ENCODE measurements at places on chromosomes 4 and X.
A peak's percentile ranks its signal among the peaks of the same experiment; 100 is the strongest.

- peak; percentile 72 for DNase-seq
Observed at GRCh38 chr4:83252782-83253405, 31.7 kb downstream of the COQ2 start.

DNA sequence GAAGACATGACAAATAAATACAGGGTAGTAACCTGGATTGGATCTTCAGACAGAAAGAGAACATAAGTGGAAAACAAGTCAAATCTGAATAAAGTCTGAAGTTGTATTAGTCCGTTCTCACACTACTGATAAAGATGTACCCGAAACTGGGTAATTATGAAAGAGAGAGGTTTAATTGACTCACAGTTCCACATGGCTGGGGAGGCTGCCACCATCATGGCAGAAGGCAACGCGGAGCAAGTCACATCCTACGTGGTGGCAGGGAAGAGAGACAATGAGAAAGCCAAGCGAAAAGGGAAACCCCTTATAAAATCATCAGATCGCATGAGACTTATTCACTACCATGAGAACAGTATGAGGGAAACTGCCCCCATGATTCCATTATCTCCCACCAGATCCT lies 82.8 kb downstream of the USP46 start:
- DNase-seq, result no peak

DNA sequence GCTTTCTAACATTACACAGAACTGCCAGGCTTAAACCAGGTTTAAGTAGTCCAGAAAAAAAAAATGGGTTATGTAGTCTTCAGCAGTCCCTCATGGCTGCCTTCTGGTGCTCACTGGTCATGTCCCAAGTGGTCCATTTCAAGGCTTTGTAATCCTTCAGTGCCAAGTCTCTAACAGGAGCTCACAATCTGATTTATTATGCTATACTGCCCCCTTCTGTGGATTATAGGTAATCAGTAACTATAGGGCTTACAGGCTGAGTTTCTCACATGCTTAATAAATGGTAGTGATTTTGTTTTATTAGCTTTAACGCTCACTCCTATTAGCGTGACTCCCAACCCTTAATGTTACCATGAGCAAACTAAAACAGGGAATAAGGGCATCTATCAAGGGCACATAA lies 92.5 kb upstream of the EDA2R start:
- DNase-seq, result peak; percentile 11

DNA sequence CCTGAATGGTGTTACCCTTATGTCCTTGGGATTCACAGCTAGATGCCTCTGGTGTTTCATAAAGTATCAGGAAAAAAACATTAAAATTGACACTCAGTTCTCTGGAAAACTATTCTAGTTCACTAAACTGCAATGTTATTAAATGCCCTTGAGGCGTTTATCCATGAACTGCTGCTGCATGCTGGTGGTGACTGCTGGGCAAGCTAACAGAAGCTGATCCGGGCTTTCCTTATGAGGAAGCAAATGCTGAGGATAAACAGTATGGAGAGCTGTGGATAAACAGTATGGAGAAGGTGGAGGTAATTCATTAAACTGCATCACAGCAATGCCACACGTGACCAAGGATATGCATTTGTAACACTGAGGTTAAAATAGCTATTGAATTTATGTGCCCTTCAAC lies 227.0 kb downstream of the NR3C2 start:
- no peak for DNase-seq

DNA sequence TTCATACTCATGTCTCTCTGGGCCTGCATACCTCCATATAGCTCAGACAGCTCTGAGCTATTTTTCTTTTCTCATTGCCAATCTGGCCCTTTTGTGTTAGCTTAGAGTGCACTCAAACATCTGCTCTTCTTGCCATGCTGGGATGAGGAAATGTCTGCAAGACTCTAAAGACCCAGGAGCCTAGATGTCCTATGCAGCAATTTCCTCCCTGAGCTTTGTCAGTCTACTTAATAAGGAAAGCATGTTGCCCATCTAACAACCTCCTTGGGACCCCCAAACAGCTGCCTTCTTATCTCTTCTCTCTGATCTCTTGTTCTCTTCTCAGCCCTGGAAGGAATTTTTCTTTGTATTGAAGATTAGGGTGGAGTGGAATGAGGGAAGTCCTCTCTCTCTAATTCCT lies 69.2 kb downstream of the UCHL1 start:
- DNase-seq, result no peak

DNA sequence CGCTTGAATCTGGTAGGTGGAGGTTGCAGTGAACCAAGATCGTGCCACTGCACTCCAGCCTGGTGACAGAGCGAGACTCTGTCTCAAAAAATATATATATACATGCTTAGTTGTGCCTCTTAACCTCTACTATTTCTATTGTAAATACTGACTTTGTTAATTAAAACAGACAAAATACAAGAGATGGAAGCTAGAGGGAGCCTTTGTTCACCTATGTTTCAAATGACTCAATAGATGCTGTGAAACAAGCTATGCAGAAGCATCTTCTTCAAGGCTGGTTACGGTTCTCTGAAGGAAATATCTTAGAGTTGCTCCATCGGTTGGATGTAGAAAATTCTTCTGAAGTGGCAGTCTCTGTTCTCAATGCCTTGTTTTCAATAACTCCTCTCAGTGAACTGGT lies 6.2 kb downstream of the NCAPG start:
- DNase-seq, result peak; percentile 17

DNA sequence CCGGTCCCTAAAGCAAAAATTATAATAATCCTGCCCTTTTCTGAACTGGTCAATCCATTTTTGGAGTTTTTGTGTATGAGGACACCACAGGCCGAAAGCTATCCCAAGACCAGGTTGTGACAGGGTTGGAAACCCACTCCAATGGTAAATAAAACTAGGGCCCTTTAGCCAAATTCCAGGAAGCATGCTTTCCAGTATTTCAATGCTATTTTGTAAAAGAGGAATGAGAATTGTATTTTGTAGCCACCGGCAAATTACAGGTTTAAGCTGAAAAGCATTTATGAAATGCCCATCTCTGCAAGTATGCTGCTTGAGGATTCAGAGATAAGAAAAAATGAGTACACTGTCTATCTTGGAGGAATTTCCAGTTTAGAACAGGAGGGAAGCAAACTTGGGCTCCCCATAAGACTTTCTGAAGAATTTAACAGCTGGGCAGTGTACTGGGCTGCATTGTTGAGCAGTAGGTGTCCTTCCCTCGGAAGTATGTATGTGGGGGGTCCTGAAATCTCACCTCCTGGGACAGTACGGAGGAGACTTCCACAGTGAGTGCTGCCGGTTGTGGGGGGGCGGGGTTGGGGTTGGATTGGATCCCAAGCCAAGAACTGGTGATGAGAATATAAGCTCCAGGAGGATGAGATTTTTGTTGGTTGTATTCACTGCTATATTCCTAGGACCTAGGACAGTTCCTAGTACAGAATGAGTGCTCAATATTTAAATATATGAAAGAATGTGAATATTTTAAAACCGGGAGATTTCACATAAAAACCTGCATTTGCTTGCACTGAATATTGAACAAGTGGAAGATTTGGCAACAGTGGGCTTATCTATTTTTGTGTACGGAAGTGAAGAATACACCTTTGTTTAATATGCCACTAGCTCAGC lies 26.8 kb downstream of the OCIAD2 start:
- DNase-seq, result no peak

GRCh38 chrX:121298499-121298898 lies 251.1 kb downstream of the GLUD2 start:
- DNase-seq, result no peak

- no peak for DNase-seq
Observed at GRCh38 chr4:101171747-101172146, 175.6 kb downstream of the PPP3CA start.

DNA sequence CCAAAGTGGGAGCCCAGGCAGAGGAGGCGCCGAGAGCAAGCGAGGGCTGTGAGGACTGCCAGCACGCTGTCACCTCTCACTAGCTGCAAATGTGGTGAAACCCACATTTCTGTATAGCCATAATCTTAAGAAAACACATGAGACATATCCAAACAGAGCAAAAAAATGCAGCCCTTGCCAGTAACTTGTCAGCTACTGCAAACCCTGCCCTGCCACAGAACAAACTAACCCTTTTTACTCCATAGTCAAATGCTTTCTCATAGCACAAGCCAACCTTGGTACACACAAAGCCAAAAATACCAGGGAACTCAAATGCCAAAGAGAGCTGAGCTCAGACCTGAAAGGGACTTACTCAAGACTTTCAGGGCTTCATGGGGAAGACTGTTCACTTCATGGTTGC lies 14.9 kb upstream of the NXF3 start:
- DNase-seq, result no peak

- no peak for DNase-seq
Observed at GRCh38 chr4:77156912-77157858, at the start of gene CCNG2. TSS of gene CCNG2 (plus strand) at chr4:77157207. CDS start at chr4:77158533, 1,326 bp downstream.

DNA sequence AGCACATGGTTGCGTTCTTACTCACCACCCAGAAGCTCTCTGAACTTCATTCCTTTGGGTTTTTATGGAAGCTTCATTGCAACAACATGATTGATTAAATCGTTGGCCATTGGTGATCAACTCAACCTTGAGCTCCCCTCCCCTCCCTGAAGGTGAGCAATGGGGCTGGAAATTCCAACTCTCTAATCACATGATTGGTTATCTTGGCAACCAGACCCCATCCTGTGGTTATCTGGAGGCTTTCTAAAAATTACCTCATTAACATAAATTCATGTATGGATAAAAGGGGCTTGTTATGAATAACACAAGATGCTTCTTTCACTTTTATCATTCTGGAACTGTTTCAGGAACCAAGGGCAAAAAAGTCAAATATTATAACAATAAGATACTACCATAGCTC lies 34.6 kb upstream of the NMU start:
- no peak for DNase-seq

- DNase-seq, result no peak
Observed at GRCh38 chrX:118205421-118206395, 89.1 kb upstream of the KLHL13 start.

DNA sequence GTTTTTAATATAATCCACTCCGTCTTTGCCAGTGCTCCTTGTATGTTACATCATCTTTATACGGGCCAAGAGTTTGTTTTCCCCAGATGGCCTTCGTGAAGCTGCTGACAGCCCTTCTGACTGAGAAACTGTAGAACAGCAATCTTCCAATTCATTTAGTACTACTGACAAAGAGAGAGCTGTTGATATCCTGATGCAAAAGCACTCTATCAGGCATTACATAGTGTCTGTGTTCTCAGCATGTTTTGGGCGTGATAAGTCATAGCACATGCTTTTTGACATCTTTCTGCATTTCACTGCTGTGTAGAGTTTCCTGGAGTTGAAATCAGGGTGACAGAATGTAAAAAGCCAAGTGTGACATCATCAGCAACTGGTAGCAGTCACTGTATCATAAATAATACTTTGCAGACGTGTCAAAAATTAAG lies 746.3 kb upstream of the FAM241A start:
- no peak for DNase-seq

GRCh38 chr4:101886826-101887225 lies 96.3 kb downstream of the BANK1 start:
- DNase-seq, result no peak

GRCh38 chr4:26839016-26839415 lies 21.6 kb upstream of the STIM2 start:
- no peak for DNase-seq

DNA sequence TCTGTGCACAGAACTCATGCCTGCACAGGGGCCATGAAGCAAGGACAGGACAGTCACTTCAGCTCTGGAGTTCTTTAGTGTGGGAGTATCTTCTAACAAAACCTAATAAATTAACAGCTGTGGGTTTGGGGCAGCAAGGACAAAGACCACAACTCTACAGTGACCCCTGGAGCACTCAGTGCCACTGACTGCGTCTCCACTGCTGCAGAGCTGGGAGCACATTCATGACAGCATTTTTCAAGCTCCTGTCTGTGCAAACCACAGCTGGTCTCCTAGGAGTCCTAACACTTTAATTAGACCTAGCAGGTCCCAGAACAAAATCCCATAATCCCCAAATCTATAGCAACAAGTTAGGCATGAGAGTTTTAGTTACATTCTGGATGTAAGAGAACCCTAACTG lies 76.5 kb downstream of the RTL9 start:
- no peak for DNase-seq

DNA sequence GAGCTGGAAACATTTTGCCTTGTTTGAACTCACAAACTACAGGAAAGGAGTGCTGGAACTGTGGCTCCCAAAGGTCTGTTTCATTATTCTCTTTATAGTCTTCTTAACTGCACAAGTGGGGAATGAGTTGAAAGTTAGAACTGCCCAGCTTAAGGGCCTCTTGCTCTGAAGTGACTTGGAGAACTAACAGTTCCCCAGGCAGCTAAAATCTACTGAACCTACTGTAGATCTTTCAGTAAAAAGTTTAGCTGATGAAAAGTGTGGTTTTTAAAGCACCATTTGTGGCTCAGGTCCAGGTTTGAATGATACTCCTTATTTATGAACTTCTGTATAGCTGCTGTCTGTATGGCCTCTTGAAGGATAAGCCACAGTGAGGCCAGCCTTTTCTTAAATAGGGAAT lies 353.8 kb downstream of the MAPK10 start:
- no peak for DNase-seq

GRCh38 chrX:87388381-87388780 lies 129.2 kb upstream of the KLHL4 start:
- no peak for DNase-seq

- no peak for DNase-seq
Observed at GRCh38 chrX:82412858-82413257, 1095.2 kb upstream of the POU3F4 start.

DNA sequence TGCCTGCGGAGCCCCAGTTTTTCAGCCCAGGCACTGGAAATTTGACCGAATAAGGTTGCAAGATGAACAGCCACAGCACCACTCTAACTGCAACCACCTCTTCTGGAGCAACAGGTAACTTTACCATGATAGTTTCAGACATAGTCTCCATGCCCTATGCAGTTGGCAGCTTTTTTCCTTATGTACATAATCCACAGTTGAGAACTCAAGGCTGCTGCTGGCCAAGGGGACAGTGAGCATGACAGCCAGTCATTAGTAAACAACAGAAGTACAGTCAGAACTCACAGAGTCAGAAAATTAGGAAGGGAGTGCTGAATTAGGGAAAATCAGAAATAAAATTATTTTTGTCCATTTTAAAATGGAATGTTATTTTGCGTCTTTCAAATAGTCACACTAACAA lies 192.7 kb upstream of the NHS start:
- DNase-seq, result no peak

DNA sequence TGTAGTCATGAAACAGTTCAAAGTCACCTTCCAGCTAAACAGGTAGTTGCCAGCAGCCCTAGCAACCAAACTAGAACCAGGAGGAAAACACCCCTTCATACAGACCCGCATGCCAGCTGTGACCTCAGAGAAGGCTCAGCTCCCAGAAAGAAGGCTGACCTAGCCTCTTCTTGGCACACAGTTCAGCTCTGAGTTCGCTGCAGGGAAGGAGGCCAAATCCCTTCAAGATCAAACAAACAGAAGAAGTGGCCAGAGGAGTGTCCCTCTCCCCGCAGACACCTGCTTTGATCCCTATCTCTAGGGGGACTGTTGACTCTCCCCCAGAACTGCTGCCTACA lies 56.0 kb downstream of the HADH start:
- DNase-seq, result no peak

DNA sequence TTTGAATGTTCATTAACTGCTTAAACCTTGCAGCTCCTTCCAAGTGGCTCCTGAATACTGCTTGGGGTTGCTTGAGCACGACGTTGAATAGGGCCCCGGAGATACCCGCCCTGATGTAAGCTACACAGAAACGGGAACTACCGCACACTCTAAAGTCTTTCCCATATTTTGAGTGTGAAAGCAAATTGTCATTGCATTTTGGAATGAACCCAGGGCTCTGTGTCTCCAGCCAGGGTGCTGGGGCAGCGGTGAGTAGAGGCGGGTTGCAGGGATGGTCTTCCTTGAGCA lies 59.4 kb upstream of the HELT start:
- no peak for DNase-seq

- no peak for DNase-seq
Observed at GRCh38 chr4:86233681-86234080, 126.2 kb downstream of the MAPK10 start.

GRCh38 chr4:23938796-23939195 lies 48.9 kb upstream of the PPARGC1A start:
- no peak for DNase-seq
